ENCODE measurements at places on chromosomes 3 and 15.

DNA sequence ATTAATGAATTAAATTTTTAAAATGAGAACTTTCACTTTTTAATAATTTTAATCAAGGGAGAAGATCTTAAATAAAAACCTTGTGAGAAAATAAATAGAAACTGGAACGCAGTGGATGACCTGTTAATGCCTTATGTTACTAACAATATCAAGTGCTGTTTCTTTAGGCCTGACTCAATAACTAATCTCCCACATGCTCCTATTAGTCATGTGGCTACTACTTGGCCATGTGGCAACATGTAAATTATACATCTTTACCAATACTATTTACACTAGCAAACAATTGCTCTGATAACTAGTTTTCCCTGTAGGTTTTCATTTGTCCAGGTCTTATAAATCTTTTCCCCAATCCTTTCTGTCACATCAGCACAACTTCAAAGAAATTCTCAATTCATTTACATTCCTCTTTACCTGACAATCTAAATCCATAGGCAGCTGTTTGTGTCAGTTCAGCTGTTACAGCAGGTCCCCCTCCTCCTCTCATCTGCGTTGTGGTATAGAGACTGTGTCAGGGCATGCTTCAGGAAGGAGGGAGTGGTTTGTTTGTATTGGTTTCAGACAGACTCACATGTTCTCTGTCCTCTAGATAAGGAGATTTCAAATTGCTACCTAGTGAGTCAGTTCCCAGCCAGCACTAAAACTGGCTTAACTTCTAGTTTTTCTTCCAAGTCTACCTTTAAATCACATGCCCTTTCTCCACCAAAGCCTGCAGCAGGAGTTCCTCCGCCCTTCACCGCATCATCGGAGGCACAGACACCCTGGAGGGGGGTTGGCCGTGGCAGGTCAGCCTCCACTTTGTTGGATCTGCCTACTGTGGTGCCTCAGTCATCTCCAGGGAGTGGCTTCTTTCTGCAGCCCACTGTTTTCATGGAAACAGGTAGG lies 11.3 kb upstream of the C3orf52 start:
- no peak for DNase-seq

- DNase-seq, result no peak
Measured at GRCh38 chr3:64853456-64853855, 165.7 kb upstream of the ADAMTS9 start.

GRCh38 chr3:179599531-179599930 lies 4.9 kb downstream of the MRPL47 start:
- DNase-seq, result no peak

- DNase-seq, result no peak
Measured at GRCh38 chr15:100332721-100333120, 9.1 kb downstream of the ADAMTS17 start.

DNA sequence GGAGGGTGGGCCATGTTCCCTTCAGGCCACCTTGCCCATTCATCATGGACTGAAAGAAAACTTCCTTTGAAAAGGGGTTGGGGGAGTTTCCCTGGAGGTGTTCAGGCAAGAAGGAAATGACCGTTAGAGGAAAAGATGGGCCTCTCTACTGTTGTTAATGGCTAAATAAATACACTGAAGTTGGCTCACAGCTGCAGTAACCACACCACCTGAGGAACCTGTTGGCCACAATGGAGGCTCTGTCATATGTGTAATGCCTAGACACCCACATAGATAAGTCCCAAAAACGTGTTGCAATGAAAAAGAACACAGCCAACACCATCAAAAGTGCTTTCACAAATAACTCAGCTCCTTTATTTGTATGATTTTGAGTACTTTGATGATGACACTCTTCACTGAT lies 38.2 kb upstream of the FAM3D start:
- no peak for DNase-seq

All from NCI-H1930 (cell line).